Retinal pigment epithelial cell (primary cell): ENCODE measurements at places on chromosomes 5 and 9.
A peak's percentile ranks its signal among the peaks of the same experiment; 100 is the strongest.

DNA sequence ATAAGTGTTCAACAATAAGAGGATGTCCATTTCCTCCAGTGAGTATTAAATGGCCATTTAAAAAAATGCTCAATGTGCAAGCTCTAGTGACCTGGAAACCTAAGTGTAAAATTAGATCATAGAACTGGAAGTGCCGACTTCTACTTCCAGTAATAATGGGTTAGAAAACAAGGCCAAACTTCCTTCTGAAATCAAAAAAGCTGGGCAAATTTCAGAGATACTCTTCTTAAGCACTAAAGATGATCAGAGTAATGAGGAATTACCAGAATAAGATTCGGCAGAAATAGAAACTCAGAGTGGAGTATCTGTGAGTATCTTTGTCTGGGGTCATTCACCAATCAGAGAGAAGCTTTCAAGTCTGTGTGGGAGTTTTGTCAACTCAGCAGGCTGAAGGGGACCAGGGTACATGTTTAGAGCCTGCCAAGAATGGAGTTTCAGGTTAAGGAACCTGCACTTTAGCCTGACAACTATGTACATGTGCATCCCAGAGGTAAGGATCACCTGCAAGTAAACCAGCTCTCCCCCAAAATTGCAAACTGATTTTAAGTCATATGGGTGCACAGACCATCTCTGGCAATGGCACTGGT, 17.1 kb downstream of the FCN2 start:
- no peak for DNase-seq

DNA sequence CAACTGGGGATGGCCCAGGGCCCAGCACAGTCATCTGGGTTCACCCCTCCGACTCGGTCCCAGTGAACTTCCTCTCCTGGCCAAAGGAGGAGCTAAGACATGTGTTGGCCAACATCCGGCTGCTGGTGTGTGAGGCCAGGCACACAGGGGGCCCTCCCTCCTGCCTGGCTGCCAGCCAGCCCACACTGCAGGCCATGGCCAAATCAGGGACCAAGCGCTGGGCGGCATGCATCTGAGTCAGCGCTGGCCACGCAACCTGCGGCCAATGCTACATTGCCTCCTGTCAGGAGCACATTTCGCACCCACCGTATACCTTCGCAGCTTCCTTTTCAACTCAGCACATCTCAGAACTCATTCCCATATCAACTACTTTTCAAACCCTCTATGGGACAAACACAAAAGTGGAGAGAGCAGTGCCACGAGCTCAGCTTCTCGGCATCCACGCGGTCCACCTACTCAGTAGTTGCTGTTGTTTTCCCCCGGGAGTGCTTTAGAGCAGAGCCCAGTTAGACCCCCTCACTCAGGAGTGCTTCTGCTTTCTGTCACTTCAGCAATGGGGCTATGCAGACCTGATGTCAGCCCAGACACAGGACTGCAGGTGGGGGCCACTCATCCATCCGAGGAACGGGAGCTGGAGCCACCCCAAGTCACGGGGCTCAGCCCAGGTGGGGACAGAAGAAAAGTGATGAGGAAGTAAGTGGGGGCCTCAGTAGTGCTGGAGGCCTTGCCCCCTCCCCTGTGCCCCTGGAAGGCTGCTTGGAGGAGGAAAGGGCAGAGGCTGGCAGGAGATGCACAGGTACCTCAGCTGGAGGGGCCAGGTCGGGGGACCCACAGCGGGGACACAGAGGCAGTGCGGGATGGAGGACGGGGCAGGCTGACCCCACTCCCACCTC, 13.9 kb downstream of the NINJ1 start:
- peak; percentile 91 for DNase-seq

DNA sequence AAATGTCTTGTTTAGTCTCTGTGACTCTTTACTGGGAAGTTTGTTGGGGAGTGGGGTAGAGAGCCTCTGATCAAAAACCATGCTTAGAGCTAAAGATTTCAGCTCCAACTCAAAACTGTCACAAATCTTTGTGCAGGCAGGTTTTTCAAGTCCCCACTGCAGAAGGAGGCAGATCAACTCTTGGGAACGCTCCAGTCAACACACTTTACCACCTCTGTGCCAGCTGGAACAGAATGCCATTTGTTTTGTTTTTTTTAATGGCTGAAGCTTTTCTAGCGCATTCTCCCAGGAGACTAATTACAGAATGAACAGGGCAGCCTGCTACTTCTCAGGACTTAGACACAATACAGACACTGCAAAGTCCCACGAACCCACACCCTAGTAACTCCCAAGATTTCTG, 17.9 kb upstream of the LHX6 start:
- DNase-seq, result no peak

- DNase-seq, result no peak
These were observed 328.2 kb downstream of the TUSC1 start for GRCh38 chr9:25350011-25350410.

DNA sequence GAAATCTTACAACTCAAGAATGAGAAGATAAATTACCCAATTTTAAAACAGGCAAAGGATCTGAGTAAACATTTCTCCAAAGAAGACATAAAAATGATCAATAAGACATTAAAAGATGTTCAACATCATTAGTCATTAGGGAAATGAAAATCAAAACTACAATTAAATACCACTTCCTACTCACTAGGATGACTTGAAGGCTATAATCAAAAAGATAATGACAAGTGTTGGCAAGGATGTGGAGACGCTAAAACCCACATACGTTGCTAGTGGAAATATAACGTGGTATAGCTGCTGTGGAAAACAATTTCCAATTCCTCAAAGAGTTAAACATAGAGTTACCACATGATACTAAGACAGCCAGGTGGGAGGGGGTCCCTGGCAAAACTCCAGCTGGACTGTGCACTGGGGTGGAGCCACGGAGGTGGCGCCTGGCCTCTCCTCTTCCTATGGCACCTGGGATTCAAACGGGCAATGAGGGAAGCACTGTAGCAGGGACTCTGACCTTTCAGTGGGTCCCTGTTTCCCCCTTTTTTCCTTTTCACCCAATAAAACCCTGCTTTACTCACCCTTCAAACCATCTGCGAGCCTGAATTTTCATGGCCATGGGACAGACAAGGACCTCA, 5.9 kb downstream of the ARSB start:
- DNase-seq, result no peak

DNA sequence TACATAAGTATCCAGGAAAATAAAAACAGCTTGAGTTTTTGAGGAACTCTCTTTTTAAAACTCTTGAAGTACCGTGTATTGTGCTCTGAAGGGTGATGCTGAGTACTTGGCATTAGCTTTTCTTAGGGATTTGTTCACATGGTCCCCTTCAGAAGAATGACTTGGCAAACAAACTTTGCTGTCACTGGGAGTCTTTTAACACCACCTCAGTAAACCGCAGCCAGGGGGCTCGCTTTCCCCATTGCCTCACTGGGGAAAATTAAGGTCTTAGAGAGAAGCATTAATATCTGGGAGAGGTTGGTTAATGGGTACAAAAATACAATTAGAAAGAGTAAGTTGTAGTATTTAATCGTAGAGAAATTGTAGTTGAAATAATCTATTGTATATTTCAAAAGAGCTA, 105.9 kb upstream of the DAP start:
- no peak for DNase-seq

DNA sequence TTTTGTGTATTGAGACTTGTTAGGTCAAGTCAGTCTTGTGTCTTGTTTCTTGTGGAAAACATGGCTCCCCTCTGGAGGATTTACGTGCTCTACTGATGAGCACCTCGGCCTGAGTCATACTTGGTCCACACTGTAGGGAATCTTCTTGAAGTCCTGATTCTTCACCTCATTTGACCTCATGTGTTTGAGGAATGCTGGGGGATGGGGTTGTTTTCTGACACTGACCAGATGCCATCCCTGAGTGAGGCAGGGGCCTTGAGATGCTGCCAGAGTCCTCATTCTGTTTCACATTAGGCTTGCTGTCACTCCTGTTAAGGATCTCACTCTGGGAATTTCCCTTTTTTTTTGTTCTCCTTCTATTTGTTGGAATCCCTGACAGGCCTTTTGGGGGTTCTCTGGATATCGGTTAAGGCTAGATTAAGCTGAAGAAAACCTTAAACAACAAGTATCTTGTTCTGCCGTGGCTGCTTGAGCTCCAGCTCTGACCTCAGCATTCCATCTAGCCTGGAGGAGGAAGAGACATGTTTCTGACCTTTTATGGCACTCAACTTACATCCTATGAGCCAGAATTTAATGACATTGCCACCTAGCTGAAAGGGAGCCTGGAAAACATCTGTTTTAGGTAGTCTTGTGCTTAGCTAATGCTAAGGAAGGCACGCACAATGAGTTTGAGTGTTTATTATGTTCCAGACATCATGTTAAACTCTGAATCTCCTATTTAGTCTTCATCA, 20.6 kb downstream of the TCOF1 start:
- no peak for DNase-seq

- DNase-seq, result peak; percentile 52
These were observed 101.1 kb downstream of the RGS3 start for GRCh38 chr9:113564498-113565237.

DNA sequence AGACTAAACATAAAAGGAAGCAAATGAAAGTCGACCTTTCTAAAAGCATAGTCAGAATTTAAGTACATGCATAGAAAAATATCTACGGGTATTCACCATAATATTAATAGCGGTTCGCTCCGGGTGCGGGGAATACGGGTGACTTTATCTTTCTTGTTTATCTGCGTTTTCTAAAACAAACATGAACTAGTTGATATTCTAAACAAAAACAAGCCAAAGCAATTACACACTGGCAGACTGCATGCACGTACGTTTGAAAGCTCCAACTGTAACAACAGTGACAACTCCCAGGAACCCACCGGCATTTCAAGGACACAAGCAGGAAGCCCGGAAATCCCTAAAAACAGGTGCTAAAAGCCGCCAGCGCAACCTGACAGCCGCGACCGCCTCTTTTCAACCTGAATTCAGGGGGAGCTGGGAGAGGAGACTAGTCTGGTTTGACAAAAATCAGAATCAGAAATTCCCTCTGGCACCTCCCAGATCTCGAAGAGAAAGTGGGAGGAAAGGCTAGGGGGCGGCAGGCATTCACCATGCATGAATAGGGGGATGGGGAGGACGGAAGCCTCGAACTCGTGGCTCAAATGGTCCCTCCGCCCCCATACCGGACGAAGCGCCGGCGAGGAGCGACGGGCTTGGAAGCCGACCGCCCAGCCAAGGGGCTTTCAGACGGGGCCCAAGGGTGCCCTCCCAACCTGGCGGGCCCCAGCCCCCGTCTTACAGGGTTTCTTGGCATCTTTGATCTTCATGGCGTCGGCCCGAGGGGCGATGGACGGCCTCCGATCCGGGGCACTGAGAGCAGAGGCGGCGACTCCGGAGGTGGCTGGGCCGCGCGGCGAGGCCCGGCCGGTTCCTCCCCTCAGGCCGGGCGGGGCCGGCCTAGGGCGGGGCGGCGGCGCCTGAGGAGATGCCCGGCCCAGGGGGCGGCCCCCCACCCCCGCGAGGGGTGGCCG, at the start of gene PANK3:
TSS of gene PANK3 (minus strand) at position 831 of the 950 bp plus-strand sequence. CDS start at position 746, 85 bp downstream.
- DNase-seq, result peak; percentile 27
